Activated naive CD8-positive, alpha-beta T cell treated with anti-CD3 and anti-CD28 coated beads, Interleukin-2, amount 50 U/mL, for 24 hours (primary cell): ENCODE measurements at places on chromosomes 13 and 19.

DNA sequence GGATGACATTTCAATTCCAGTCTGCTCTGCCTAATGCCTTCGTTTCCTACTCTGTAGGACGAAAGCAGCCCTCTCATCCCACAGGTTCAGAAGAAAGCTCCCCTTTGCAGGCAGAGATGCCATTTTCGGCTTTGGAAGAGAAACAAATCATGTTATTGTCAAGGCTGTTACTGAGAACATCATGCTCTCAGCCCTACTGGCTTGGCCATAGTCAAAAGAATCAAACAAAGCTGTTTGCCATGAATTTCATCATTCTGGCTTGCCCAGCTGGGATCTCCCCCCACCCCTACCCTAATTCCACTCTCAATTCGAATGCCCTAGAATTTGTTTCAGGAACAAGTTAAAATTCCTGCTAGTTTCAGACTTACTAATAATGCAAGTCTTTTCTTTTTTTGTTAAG lies 162.3 kb upstream of the SERP2 start:
- peaks cover 11% of the 10 kb centered on the region for H3K27me3 ChIP-seq
- H3K27ac ChIP-seq, result no peak overlapping the region
- H3K36me3 ChIP-seq, result no peaks in the 10 kb centered on the region
- H3K4me3 ChIP-seq, result no peak overlapping the region
- H3K4me1 ChIP-seq, result no peaks in the 10 kb centered on the region
- no peak for DNase-seq

- no peak for DNase-seq
- H3K27ac ChIP-seq, result no peak overlapping the region
- no peaks in the 10 kb centered on the region for H3K4me1 ChIP-seq
- H3K27me3 ChIP-seq, result peaks cover 2% of the 10 kb centered on the region
- H3K36me3 ChIP-seq, result no peaks in the 10 kb centered on the region
These were observed 114.6 kb upstream of the RNF113B start for GRCh38 chr13:98291658-98292057.

- H3K4me3 ChIP-seq, result peak overlapping the region; percentile 87
- H3K27ac ChIP-seq, result peak overlapping the region; percentile 69
- peaks cover 3% of the 10 kb centered on the region for H3K27me3 ChIP-seq
These were observed 1.2 kb downstream of the CDC34 start for GRCh38 chr19:532561-533363.

- H3K4me1 ChIP-seq, result no peaks in the 10 kb centered on the region
- peaks cover 2% of the 10 kb centered on the region for H3K27me3 ChIP-seq
- no peak overlapping the region for H3K27ac ChIP-seq
- H3K4me3 ChIP-seq, result no peak overlapping the region
These were observed 212.5 kb upstream of the IRS2 start for GRCh38 chr13:109998684-109999533.
